ENCODE measurements at places on chromosomes 7 and 10. TPM values are rescaled to one million over a fixed set of nuclear protein-coding genes. Genes with fewer than 3 reads are reported as not detected.

Gene GBX1
- not detected for total RNA-seq

DNA sequence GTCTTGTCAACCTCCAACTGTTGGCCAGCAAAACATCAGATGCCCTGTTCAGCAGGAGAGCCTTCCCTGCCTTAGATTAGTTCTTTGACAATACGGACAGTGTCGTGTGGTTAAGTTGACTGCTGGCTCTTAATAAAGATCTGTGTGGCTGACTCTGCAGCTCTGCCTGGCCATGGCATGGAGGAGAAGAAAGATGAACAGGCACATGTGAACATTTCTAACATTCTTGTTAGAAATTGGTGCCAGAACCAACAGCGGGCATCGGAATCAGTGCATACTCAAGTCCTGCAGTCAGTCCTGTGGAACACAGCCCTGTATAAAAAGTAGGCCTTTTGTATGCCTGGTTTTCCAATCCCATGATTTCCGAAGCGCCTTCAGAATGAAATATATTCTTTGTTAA is 455.6 kb downstream of the POM121L12 start:
- H3K27me3 ChIP-seq: no peaks in the 10 kb centered on the region
- H3K36me3 ChIP-seq: no peaks in the 10 kb centered on the region
- H3K4me3 ChIP-seq: no peak overlapping the region
- no peaks in the 10 kb centered on the region for H3K4me1 ChIP-seq

DNA sequence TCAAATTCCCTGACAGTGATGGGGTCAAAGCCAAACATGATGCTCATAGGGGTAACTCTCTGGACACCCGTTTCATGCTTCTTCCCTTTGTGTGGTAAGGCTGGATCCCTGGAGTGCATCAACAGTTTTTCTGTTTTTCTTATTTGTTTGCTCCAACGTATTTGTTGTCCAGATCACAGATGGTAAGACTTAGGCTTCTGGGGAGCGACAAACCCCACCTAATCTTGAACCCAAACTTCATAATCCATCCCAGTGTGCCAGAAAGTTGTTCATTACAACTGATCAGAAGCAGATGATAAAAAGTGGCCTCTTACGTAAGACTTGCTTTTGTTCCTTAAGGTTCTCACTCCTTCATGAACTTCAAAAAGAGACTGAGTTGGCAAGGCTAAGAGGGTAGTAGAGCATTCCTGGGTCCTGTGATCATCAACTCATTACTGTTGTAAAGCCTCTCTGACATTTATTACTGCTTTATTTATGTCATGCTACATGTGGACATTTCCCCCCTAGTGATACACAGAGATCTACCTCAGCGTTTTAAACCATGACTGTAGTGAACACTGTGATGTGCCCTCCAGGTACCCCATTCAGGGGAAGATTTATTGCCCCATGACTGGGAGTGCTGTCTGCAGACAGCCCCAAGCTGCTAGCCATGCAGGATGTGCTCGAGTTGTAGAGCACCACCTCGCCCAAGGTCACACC is 125.6 kb downstream of the CCDC71L start:
- H3K27ac ChIP-seq: no peak overlapping the region
- peaks cover 8% of the 10 kb centered on the region for H3K36me3 ChIP-seq
- H3K27me3 ChIP-seq: no peaks in the 10 kb centered on the region
- H3K4me1 ChIP-seq: no peaks in the 10 kb centered on the region

Gene SFMBT2
- total RNA-seq: 3.9 TPM

DNA sequence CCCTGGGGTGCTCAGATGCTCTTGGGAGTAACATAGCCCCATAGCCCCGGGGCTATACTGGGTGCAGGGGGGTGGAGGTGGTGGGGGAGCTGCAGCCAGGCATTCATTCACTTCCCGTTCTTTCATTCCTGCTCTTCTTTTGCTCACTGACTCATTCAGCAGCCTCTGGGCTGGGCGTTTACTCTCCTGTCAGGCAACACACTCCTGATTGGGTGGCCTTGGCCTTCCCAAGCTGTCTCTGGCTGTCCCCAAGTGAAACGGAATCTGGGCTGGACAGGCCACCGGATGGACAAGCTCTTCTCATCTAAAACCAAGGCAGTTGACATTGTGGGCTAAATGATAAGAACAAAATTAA is 34.6 kb downstream of the CHST3 start:
- peak overlapping the region; percentile 78 for H3K27ac ChIP-seq
- no peaks in the 10 kb centered on the region for H3K27me3 ChIP-seq
- peak; percentile 52 for DNase-seq
- no peaks in the 10 kb centered on the region for H3K36me3 ChIP-seq
- no peak overlapping the region for H3K4me3 ChIP-seq

DNA sequence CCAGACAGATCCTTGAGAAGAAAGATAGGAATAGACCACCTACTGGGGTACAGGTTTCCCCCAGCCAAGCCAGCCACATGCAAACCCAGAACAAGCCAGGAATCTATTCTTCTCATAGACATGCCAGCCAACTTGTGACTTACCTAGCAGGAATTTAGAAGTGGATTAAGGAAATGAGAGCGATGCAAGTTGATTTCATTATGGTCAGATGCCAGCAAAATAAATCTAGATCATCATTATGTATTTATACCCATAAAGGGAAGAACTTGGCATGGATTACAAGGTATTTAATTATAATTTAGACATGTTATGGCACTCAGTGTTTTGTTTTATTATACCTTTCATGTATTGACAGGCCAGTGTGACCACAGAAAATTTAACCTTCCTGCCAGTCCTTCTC is 32.8 kb downstream of the SLC35G1 start:
- H3K36me3 ChIP-seq: no peaks in the 10 kb centered on the region
- H3K27me3 ChIP-seq: no peaks in the 10 kb centered on the region
- H3K27ac ChIP-seq: no peak overlapping the region
- DNase-seq: no peak

Gene POMZP3
- total RNA-seq: 8.2 TPM

GRCh38 chr7:1364906-1365570 is 94.2 kb downstream of the MICALL2 start:
- peaks cover 19% of the 10 kb centered on the region for H3K27me3 ChIP-seq
- H3K4me3 ChIP-seq: no peak overlapping the region
- H3K4me1 ChIP-seq: no peaks in the 10 kb centered on the region
- no peaks in the 10 kb centered on the region for H3K36me3 ChIP-seq
- DNase-seq: no peak
- H3K27ac ChIP-seq: no peak overlapping the region
